ENCODE measurements at places on chromosomes 5 and 9.

- no peak for DNase-seq
Observed at GRCh38 chr9:113876151-113876992, at the start of gene ZNF618. ZNF618 (plus strand) TSS chr9:113876309; CDS start chr9:113876381, 72 bp downstream.

GRCh38 chr5:16570121-16570815, 46.5 kb downstream of the RETREG1 start:
- no peak for DNase-seq

GRCh38 chr9:130659699-130660248, 4.6 kb upstream of the PRDM12 start:
- no peak for DNase-seq

GRCh38 chr9:23492126-23493002, 333.7 kb downstream of the ELAVL2 start:
- no peak for DNase-seq

DNA sequence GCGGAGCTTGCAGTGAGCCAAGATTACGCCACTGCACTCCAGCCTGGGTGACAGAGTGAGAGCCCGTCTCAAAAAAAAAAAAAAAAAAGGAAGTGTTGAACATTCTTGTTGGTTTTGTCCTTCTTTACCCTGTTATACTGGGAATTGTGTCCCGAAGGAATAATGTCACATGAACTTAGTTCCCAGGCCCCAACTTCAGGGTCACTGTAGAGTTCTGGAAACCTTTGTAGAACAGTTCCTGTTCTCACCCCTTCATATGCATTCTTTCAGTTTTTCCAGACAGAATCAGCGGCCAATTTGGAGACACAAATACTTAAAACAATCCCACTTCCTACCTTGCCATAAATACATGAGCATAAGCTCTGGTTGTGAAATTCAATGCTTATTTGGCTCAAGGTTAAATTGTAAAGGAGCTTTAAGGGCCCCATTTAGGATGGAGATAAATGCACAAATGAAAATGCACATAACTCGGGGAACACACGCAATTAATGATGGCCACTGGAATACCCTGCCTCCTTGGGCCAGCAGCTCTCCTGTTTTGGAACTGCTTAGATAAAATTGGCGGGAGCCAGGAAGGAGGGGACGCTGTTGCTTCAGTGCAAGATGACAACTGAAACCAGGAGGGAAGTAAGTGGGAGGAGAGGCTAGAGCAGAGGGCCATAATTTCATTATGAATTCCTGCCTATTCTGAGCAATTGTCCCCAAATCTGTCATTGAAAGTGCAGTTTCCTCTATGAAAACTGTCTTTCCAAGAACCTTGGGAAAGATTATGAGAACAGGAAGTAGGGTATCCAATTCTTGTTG, 153.7 kb downstream of the FGF1 start:
- no peak for DNase-seq

DNA sequence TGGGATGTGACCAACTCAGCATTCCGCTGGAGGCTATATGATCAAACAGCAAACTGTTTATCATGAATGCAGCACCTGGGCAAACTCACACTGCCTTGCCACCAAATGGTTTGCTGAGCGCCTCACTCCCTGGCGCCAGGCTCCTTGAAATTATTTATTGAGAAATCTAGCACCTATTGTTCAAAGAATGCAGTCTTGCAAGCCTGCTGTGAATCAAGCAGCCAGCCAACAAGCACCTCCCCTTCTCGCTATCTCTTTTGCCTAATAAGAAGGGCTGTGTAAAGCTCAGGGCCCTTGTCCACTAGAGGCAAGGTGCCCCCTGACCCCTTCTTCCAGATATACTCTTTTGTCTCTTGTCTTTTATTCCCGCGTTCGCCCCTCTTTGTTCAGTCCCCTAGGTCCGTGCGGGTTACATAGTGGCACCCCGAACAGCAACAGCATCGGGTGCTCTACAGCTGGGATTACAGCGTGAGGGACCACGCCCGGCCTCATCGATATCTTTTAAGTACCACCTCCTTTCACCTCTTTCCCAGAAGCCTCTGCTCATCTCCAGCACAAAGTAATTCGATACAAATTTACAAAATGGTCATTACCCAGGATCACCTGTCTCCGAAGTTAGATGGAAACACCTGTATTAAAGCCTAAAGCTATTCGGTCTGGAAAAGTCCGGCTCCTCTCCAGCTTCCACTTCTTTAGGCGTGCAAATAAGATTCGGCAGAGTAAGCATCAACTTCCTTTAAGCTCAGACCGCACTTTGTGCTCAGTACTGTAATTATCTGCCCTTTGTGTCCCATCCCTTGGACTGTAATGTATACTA, 896 bp downstream of the RIGI start:
- DNase-seq = no peak

- no peak for DNase-seq
Observed at GRCh38 chr9:115278326-115279035, 160.5 kb upstream of the TNC start.

DNA sequence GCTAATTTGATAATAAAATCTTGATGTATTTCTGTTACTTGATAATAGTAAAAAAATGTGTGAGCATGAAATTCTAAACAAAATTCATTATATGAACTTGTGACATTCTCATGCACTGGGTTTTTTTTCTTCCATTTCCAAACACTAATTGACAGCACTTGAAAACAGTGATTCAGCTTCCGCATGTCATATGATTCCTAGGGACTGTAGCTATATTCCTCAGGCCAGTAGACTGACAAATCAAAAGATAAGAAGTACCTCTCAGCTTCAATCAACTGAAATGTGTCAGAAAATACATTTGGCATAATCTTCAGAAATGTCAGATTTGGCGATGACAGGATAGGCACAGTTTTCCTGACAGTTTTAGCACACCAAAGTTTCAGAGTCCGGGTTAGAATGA, 52.5 kb downstream of the EFNA5 start:
- DNase-seq = no peak

DNA sequence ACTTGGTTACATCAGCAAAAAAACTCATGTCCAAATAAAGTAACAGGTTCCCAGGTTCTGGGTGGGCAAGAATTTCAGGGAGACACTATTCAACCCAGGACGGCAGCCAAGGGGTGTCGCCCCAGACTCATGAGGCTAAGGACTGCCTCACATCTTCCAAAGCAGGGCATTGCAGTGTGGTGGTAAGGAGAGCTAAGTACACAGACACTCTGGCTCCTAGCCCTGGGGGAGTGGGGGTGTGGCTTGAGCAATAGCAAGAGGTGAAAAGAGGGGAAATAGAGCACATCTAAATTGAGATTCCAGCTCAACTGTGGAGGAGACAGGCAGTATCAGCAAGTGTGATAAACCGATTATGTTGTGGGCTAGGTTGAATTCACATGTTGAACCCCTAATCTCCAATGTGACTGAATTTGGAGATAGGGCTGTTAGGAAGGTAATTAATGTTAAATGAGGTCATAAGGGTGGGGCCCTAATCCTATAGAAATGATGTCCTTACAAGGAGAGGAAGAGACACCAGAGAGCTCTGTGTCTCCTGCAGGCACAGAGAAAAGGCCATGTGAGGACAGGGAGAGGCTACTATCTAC, 49.9 kb upstream of the MARCHF11 start:
- no peak for DNase-seq

GRCh38 chr5:139183502-139183901, 14.7 kb downstream of the SIL1 start:
- DNase-seq = no peak

GRCh38 chr9:79257228-79257781, 314.5 kb upstream of the TLE4 start:
- no peak for DNase-seq

DNA sequence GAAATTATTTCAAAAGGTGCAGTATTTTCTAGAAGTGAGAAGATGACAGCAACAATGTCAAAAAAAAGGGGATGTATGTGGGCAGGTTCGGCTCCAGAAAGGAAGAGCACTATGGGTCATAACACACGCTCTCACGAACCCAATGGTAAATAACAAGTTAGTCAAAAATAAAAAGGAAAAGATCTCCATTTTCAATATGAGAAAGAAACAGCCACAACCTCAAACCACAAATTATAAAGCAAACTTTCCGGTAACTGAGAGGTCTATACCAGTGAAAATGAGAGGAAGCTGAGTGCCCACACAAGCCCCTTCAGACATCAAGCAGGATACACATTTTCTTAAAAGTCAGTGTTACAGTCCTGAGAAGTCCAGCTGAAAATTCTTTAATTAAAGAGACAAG, 398.5 kb upstream of the RPS23 start:
- DNase-seq = no peak

- no peak for DNase-seq
Observed at GRCh38 chr5:69265931-69266330, 31.2 kb downstream of the CDK7 start.

- no peak for DNase-seq
Observed at GRCh38 chr9:94977416-94977815, 250.9 kb downstream of the AOPEP start.

GRCh38 chr5:1744393-1745122, 55.1 kb downstream of the MRPL36 start:
- no peak for DNase-seq

- no peak for DNase-seq
Observed at GRCh38 chr5:1844708-1845436, 37.9 kb downstream of the IRX4 start.

DNA sequence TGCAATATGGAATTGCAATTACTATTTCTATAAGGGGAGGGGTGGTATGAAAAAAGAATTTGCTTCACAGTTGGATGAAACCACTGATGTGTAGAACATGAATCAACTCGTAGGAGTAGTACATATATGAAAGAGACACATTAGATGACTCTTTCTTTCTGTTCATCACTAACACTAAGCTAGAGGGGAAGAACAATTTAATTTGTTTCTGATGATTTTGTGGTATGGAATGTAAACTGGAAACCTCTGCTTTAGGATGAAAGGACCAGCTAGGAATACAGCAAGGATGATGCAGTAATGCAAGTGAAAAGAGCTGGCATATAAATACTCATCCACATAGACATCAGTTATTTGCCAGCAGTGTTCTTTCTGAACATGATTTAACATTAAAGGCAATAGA, 113.4 kb downstream of the PAPPA start:
- no peak for DNase-seq

DNA sequence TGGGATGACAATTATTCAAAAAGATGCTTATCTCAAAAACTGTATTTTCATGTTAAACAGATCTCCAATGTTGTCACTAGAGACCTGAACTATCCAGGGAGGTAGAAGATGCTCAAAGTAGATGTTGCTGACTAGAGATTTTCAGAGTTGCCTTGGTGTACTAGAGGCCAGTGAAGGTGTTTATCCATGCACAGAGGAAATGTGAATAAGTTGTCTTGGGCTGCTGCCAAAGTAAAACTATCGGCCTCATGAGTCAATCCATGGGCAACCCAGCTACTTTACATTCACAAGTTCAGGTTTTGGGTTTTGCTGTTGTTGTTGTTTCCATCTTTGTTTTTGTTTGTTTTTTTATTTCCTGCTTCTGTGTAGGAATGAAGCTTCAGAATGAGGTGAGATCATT, 141.1 kb upstream of the RANBP3L start:
- DNase-seq = no peak

DNA sequence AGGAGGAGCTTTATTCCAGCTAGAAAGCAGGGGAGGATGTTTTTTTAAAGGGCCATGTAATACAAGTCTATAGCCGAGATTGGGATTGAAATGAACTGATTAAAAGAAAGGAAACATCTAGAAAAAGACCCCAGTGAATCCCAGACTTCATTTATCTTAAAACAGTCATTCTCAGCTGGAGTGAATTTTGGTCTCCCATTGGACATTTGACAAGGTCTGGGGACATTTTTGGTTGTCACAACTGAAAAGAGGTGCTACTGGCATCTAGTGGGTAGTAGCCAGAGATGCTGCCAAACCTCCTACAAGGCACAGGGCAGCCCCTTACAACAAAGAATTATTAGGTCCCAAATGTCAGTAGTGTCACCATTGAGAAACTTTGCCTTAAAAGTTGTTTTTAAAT, 16.3 kb upstream of the SPINK4 start:
- DNase-seq = no peak
